ENCODE measurements at places on chromosomes 6 and 20. TPM values are rescaled to one million over a fixed set of nuclear protein-coding genes. Genes with fewer than 3 reads are reported as not detected.
A peak's percentile ranks its signal among the peaks of the same experiment; 100 is the strongest.

Gene FOXA2
- total RNA-seq, result 1.0 TPM

Gene BMP5
- total RNA-seq, result not detected

- H3K4me1 ChIP-seq, result no peaks in the 10 kb centered on the region
- H3K36me3 ChIP-seq, result no peaks in the 10 kb centered on the region
- no peak for DNase-seq
- H3K27ac ChIP-seq, result no peak overlapping the region
- peaks cover 46% of the 10 kb centered on the region for H3K27me3 ChIP-seq
Measured at GRCh38 chr20:44707018-44707579, 8.1 kb upstream of the CCN5 start.

GRCh38 chr6:131400054-131400778 is 172.8 kb upstream of the ARG1 start:
- no peaks in the 10 kb centered on the region for H3K36me3 ChIP-seq
- DNase-seq, result peak; percentile 15
- H3K4me3 ChIP-seq, result no peak overlapping the region
- no peaks in the 10 kb centered on the region for H3K27me3 ChIP-seq
- no peak overlapping the region for H3K27ac ChIP-seq
- H3K4me1 ChIP-seq, result no peaks in the 10 kb centered on the region

- H3K4me1 ChIP-seq, result no peaks in the 10 kb centered on the region
- no peak overlapping the region for H3K27ac ChIP-seq
- DNase-seq, result no peak
- no peak overlapping the region for H3K4me3 ChIP-seq
- H3K27me3 ChIP-seq, result no peaks in the 10 kb centered on the region
- no peaks in the 10 kb centered on the region for H3K36me3 ChIP-seq
Measured at GRCh38 chr20:1832634-1833033, 62.6 kb upstream of the SIRPA start.

Gene COL9A3
- total RNA-seq, result 1.3 TPM

Gene SOX4
- 0.29 TPM for total RNA-seq

- no peaks in the 10 kb centered on the region for H3K36me3 ChIP-seq
- H3K4me3 ChIP-seq, result no peak overlapping the region
- peaks cover 2% of the 10 kb centered on the region for H3K4me1 ChIP-seq
- no peak for DNase-seq
Measured at GRCh38 chr6:170590725-170591124, 6.3 kb upstream of the PDCD2 start.

Gene SRMS
- total RNA-seq, result not detected

Gene KIF6
- not detected for total RNA-seq

- DNase-seq, result no peak
- no peaks in the 10 kb centered on the region for H3K36me3 ChIP-seq
- no peak overlapping the region for H3K27ac ChIP-seq
- peaks cover 14% of the 10 kb centered on the region for H3K27me3 ChIP-seq
Measured at GRCh38 chr6:47072667-47073066, 30.5 kb upstream of the ADGRF1 start.

DNA sequence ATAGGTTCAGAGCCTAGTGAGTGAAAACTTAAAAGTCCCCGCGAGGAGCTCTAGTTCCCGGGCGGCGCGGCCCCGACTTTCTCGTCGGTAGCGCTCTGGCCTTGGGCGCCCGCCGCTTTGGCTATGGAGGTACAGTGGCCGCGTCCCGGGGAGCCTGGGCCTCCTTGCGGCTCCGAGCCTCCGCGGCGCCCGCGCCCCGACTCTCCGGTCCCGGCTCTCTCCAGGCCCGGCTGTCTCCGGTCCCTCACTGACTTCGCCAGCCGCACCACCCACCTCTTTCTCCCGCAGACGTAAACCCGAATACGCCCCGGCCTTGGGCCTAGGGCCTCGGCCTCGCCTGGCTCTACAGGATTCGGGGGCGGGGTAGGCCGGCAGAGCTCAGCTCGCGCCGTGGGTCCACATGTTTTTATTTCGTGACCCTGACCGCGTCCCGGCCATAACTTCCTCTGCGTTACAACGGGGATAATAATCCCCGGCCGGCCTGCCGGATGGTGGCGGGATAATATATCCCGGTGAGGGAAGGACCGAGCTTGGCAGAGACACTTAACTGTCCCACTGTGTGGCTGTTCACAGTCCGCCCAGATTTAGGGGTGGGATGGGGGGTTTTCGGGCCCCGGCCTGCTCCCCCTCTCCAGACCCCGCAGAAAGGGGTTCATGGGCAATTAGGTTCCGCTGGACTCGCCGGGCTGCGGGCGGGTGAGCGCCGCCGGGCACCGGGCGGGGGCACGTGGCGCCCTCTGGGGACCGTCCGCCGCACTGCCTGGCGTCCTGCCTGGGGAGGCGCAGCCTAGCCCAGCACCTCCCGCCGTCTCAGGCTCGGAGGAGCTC is 10.0 kb upstream of the TBX18 start:
- H3K4me1 ChIP-seq, result peaks cover 2% of the 10 kb centered on the region
- peak overlapping the region; percentile 37 for H3K4me3 ChIP-seq
- peak overlapping the region; percentile 37 for H3K27ac ChIP-seq
- H3K36me3 ChIP-seq, result no peaks in the 10 kb centered on the region

DNA sequence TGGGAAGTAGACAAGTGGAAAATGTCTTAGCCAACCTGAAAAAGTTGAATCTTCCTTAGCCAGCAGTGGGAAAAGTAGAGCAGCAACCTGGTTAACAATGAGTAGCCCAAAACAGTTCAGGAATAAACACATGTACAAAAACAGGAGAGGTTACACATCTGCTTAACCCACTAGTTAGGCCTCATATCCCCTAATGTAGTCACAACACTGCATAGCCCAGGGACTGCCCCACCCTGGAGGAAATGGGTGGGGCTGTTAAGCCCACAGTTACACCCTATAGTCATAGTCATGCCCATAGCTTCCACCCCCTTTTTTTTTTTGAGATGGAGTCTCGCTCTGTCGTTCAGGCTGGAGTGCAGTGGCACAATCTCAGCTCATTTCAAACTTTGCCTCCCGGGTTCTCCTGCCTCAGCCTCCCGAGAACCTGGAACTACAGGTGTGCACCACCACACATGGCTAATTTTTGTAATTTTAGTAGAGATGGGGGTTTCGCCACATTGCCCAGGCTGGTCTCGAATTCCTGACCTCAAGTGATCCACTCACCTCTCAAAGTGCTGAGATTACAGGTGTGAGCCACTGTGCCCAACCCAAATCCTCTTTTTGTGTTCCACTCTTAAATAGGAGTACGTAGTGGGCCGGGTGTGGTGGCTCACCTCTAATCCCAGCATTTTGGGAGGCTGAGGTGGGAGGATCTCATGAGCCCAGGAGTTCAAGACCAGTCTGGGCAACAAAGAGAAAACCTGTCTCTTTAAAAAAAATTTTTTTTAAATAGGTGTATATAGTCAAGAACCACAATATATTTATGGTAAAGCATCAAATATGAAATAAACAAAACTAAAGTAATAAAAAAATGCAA is 24.5 kb downstream of the ILRUN start:
- H3K4me1 ChIP-seq, result peaks cover 15% of the 10 kb centered on the region
- peak overlapping the region; percentile 82 for H3K27ac ChIP-seq
- H3K27me3 ChIP-seq, result no peaks in the 10 kb centered on the region
- peaks cover 24% of the 10 kb centered on the region for H3K36me3 ChIP-seq
- H3K4me3 ChIP-seq, result no peak overlapping the region
- DNase-seq, result peak; percentile 92

GRCh38 chr6:149938571-149939355 is 3.1 kb upstream of the ULBP2 start:
- no peaks in the 10 kb centered on the region for H3K36me3 ChIP-seq
- H3K4me1 ChIP-seq, result no peaks in the 10 kb centered on the region
- DNase-seq, result no peak

Gene C20orf202
- not detected for total RNA-seq

GRCh38 chr6:109069746-109070145 is 24.9 kb downstream of the SESN1 start:
- H3K27me3 ChIP-seq, result no peaks in the 10 kb centered on the region
- no peak overlapping the region for H3K4me3 ChIP-seq
- no peaks in the 10 kb centered on the region for H3K4me1 ChIP-seq
- DNase-seq, result no peak
- no peak overlapping the region for H3K27ac ChIP-seq

- peaks cover 100% of the 10 kb centered on the region for H3K36me3 ChIP-seq
- no peaks in the 10 kb centered on the region for H3K27me3 ChIP-seq
- no peak overlapping the region for H3K27ac ChIP-seq
- no peak for DNase-seq
- H3K4me3 ChIP-seq, result no peak overlapping the region
Measured at GRCh38 chr6:109373762-109374161, 8.5 kb downstream of the CD164 start.

DNA sequence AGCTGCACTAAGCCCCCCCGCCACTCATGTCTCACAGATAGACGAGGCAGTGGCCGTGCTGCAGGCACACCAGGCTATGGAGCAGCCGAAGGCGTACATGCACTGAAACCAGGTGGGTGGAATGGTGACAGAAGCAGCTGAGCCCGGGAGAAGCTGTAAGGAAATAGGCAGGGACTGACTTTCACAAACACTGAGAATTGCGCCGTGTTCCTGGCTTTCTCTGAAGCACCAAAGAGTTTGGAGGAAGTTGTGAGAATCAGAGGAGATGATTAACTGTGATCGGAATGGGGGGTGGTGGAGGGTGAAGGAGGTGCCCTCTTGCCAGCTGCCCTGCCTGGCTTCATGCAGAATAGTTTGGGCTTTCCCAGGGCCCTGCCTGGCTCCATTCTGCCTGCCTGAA is 21.6 kb downstream of the TOMM34 start:
- DNase-seq, result no peak
- H3K27ac ChIP-seq, result no peak overlapping the region
- peaks cover 81% of the 10 kb centered on the region for H3K36me3 ChIP-seq
- no peaks in the 10 kb centered on the region for H3K27me3 ChIP-seq
- no peak overlapping the region for H3K4me3 ChIP-seq

Gene KCNQ5
- total RNA-seq, result 5.0 TPM

DNA sequence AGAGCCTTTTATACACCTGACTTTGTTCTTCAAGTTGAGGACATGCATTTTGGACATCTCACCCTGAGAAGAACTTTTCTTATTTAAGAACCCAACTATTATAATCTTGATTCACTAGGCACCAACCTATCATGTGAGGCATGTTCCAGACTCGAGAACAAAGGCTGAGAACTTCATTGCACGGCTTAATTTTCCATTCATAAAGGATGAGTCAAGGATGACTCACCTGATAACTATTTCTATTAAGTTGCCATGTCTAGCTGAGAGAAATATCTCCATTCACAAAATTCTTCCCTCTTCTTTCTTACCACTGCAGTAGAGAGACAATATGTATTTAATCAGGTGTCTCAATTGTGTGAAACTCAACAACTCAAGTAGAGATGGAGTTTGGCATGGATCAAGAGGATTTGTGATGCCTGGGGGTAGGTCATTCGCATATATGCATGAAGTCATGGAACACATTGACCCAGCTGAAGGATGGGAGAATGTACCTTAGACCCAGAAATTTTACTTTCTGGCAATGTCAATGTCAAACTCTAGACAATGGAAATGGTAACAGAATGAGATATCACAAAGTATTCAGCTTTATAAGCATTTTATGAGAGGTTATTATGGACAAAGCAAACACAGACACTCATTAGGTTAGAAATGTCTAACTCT is 208.7 kb upstream of the PRND start:
- no peaks in the 10 kb centered on the region for H3K36me3 ChIP-seq
- H3K4me1 ChIP-seq, result no peaks in the 10 kb centered on the region
- H3K4me3 ChIP-seq, result no peak overlapping the region
- DNase-seq, result no peak
- H3K27ac ChIP-seq, result no peak overlapping the region

GRCh38 chr6:1607516-1608221 is 2.0 kb upstream of the FOXC1 start:
- no peak overlapping the region for H3K4me3 ChIP-seq
- no peaks in the 10 kb centered on the region for H3K36me3 ChIP-seq
- no peak for DNase-seq
- H3K27ac ChIP-seq, result no peak overlapping the region
- H3K27me3 ChIP-seq, result peaks cover 58% of the 10 kb centered on the region

DNA sequence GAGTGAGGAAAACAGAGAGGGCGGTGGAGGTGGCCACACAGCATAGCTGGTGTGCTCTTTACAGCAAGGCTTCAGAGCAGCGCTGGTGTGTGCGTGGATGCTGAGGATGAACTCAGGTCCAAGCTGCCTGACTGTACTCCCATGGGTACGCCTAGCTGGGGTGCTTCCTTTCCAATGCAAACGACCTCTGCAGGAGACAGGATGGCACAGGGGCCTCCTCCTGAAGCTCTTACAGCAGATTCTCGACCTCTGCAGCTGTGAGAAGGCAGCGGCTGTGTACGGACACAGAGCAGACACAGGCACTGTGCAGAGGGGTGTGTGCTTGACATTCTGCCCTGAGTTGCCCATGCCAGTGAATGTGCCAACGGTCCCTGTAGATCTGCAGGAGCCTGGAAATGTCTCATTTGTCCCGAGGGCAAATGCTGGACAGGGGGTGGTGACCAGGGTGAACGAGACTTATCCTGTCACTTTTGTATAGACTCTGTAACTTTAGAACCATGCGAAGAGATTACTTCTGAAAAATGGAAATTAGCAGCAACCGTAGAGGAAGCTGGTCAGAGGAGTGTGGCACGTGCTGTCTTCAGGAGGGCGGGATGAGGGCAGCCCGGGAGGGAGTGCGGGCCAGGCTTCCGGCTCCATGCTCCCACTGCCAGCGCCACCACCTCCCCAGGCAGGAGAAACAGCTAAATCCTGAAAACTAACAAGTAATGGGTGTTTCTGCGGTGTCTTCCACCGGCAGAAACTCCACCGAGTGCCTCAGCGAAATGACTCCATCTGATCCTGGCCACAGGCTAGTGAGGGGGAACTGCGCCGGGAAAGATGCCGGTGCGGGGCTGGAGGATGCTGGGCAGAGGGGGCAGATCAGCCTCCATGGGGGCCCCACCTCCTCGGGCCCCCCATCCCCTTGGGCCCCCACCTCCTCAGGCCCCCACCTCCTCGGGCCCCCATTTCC is 120.9 kb upstream of the RPS6KA2 start:
- H3K27me3 ChIP-seq, result peaks cover 37% of the 10 kb centered on the region
- DNase-seq, result no peak
- H3K4me1 ChIP-seq, result no peaks in the 10 kb centered on the region
- H3K4me3 ChIP-seq, result no peak overlapping the region
- H3K27ac ChIP-seq, result no peak overlapping the region

Gene CDH26
- total RNA-seq, result 0.22 TPM

Gene OR12D3
- not detected for total RNA-seq

Gene BANF2
- total RNA-seq, result not detected

Measured in K562 (cell line).